HFF-Myc (cell line): ENCODE measurements at places on chromosomes 11 and 22.

- no peak for DNase-seq
Observed at GRCh38 chr11:66362481-66363147, 8.9 kb downstream of the SLC29A2 start.

GRCh38 chr22:45976254-45977002 is 534 bp downstream of the WNT7B start:
- no peak for DNase-seq

GRCh38 chr11:72799441-72799840 is 5.6 kb upstream of the STARD10 start:
- no peak for DNase-seq

DNA sequence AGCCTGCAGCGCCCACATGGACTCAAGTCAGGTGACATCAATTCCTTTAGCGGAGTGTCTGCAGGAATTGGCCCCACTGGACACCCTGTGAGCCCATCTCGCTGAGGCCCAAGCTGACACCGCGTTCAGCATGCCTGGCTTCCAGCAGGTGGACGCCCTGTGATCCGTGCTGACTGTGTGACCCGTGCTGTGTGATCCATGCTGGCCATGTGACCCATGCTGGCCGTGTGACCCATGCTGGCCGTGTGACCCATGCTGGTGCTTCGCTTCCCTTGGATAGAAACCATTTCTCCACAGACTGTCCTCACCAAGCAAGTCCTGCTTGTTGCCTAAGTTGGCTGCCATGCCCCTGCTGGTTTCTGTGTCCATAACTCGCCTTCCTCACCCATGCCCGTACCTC is 392.1 kb downstream of the BRD1 start:
- DNase-seq: no peak

DNA sequence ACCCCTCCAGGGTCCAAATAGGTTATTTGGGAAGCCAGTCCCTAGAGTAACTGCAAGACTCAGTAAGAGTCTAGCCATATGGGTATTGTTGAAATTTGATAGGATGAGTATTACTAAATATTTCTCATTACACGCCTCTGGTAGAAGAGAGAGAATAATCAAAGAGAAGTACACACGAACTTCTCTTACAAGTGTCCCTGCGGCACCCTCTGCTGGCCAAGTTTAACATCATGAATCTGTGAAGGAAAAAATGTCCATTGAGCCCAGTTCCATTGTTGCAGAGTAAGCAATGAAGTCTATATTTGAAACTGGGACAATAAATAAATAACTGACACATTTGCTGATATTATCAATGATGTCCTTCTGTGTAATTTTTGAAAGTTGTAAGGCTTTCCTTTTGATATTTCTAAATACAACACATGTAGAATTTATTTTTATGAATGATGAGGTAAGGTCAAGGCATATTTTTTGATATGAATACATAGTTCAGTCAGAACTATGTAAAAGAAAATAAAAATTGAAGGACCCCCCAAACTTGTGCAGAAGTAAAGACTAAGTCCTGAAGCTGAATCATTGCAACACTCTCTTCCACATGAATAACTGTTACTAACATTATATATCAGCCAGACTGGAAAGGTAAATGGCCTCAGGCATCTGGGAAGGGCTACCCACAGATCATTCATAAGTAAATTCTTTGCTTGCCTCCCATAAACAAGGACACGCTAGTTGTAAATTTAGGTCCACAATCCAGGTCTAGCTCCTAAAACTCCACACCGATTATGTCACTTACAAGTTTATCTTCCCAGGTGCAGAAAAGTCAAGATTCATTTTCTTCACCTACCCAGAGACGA is 10.0 kb downstream of the OR51L1 start:
- DNase-seq: peak; percentile 9

- DNase-seq: no peak
Observed at GRCh38 chr22:50540381-50540780, 5.3 kb upstream of the KLHDC7B start.

GRCh38 chr11:68313574-68314202 is 1.3 kb downstream of the LRP5 start:
- peak; percentile 26 for DNase-seq

GRCh38 chr11:19380375-19380774 is 139.6 kb upstream of the E2F8 start:
- peak; percentile 72 for DNase-seq

- DNase-seq: no peak
Observed at GRCh38 chr22:50684986-50685385, 12.4 kb downstream of the SHANK3 start.

DNA sequence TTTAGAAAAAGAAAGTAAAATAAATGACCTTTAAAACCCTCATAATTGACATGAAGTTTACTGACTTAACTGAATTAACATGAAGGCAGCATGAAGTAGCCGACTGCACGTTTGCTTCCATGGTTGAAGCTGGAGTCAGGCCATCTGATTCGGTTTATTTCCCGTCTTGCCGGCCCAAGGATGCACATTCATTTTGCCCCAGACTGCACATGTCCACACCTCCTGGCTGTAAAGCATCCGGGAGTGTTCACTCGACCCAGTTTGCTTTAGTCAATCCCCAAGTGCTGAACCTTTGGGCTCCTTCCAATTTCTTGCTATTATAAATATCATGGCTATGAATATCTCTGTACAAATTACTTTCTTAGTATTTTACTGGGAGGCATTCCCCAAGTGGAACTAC is 17.7 kb upstream of the TUB start:
- no peak for DNase-seq

DNA sequence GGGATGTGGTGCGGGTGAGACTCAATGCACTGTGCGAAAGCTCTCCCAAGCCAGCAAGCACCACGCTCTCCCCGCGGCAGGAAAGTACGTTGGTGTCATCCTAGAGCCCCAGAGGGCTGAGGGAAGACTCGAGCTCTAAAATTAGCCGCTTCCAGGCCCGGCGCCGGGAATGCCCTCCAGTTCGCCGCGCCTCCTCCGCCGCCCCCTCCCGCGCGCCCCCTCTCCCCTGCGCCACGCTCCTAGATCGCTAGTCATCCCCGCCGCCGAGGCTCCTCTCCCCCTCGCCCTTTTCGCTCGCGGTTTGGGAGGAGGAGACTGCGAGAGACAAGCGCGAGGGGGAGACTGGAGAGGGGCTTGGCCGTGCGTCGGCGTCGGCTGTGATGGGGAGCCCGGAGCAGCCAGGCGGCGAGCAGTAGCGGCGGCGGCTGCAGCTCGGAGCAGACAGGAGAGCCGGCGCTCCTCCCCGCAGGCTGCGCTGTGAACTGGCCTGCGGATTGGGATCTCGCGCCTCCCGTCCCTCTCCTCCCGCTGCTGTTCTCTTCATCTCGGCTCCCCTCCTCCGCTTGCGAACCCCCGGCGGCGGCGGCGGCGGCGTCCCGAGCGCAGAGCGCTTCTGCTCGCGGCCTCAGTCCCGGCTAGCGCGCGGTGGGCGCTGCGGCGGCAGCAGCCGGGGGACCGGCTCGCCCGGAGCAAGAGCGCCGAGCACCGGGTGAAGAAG is at the start of gene FAT3:
TSS of gene FAT3 (plus strand) at position 412 of the 718 bp plus-strand sequence. CDS start 127,295 bp downstream, outside the sequence.
- no peak for DNase-seq

DNA sequence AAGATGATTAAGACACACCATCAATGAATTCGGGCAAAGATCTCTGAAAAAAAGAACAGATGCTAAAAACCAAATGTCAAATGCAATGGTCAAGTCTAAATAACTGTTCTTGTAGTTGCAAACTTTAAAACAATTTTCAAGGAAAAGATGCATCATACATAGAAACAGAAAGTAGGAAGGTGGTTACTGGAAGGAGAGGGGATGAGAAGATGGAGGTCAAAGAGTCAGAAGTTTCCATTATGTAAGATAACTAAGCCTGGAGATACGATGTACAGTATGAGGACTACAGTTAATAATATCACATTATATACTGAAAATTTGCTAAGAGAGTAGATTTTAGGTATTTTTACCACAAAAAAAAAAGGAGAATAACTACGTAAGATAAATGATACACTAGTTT is 27.1 kb downstream of the CWF19L2 start:
- no peak for DNase-seq

DNA sequence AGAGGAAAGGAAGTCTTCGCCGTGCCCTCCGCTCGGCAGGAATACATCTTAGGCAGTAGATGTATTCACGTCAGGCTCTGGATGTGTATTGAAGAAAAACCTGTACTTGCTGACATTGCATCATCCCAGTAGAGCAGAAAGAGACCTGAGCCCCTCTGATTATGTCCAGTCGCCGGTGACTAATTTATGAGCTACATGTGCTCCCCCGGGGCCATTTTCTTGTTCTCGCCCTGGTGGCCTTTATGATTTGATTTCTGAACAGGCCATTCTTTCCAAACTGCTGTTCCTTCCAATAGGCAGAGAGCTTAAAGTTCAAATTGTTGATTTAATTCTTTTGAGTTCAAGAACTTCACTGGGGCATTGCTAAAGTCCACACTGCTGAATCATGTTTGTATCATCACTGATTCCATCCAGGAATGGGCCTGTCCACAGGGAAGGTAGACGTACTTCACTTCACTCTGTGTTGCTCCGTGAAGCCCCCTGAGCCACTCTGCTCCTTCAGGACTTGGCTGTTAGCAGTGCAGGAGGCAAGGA is 137.3 kb upstream of the RASSF10 start:
- DNase-seq: no peak

DNA sequence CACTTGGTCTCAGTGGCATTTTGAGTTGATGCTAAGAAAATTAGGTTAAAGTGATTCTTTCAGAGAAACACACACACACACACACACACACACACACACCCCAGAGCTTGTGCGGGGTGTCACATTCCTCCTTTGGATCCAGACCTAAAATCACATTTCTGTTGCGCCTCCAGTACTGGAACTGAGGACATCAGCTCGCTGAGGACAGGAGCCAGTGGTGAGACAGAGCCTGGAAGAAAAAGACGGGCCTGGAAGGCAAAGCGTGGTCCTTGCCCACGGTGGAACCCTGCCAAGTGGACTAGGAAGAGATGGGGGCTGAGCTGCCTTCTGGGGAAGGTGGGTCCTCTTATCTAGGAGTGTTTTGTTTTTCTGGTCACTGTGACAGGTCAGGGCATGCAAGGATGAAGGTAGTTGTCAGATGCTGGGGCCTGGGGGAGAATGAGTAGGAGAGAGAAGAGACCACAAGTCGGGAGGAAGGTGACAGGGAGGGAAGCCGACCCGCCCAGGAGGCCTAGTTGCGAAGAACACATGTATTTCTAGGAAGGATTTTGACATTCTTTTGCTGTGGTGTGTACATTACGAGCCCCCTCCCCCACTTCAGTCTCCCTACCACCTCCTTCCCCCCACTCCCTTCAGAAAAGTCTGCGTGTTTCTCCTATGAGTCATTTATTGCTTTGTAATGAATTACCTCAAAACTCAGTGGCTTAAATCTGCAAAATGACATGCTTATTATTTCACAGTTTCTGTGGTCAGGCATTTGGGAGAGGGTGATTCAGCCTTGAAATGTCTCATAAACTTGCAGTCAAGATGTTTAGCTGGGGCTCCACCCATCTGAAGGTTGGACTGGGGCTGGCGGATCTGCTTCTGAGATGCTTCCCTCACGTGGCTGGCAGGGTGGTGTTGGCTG is 4.8 kb upstream of the ELFN2 start:
- peak; percentile 100 for DNase-seq

DNA sequence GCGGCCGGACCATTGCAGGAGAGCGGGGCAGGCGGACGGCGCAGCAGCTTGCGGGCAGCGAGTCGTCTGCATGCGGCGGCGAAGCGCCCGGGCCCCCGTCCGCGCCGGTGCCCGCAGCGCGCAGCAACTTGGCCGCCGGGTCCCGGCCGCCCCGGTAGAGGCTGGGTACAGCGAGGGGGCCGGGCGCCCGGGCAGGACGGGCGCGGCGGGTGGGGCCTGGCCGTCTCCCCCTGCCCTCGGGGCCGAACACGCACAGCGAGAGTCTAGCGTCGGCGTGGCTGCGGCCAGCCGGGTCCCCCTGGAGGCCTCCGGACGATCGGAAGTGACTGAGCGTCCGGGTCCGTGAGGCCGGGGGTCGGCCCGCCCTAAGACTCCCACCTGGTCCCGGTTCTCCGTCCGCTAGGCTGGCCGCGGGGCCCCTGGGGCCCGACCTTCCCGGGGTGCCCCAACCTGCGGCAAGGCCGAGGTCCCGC is 775 bp upstream of the TRABD start:
- DNase-seq: no peak

GRCh38 chr22:19872779-19873137 is 18.1 kb upstream of the GNB1L start:
- no peak for DNase-seq

- no peak for DNase-seq
Observed at GRCh38 chr22:46463435-46464227, 73.8 kb downstream of the CELSR1 start.

- no peak for DNase-seq
Observed at GRCh38 chr11:8801121-8801520, 109.9 kb upstream of the AKIP1 start.

- DNase-seq: no peak
Observed at GRCh38 chr11:88431675-88432341, 94.3 kb upstream of the CTSC start.

- no peak for DNase-seq
Observed at GRCh38 chr11:18798799-18799469, 7.3 kb upstream of the PTPN5 start.

DNA sequence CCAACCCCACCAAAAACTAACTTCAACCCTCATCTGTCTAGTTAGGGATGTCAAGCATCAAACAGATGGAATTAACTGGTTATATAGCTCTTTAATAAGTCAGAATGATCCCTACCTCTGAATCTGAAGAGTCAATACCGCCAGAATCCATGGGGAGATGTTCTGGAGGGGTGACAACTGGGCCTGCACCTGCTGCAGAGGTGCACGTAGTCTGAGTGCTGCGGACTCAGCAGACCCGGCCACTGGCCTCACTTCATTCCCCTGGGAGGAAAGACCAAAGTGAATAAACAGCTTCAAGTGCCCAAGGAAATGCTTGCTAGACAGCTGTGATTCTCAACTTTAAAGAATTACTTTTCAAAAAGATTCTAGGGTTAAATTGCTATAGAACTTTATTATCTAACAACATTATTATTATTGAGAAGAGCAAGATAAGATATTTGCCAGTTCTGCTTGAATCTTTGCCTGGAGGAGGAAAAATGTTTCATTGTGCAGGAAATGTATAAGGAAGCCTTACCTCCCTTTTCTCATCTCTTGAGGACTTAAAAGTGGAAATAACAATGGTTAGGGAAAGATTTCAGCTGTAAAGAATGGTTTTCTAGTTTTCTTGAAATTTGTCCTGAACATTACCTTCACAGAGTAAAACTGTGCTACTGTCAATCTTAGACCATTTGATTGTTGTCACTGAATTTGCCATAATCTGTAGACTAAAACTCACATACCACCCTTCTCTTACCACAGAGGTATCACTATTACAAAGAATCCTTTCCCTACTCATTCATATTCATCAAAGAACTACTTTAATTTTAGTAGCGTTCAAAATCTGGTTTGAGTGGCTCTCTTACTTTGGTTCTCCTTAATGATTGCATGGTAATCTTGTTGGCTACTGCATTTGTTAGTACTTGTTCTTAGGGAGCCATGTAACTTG is 4.2 kb downstream of the XBP1 start:
- no peak for DNase-seq
